ENCODE measurements at places on chromosomes 12 and 14.

- DNase-seq, result no peak
Observed at GRCh38 chr14:68730811-68731425, 61.9 kb downstream of the ZFP36L1 start.

GRCh38 chr14:100375266-100375962, 52.3 kb downstream of the SLC25A47 start:
- DNase-seq, result peak; percentile 71

GRCh38 chr14:37275963-37276362, 78.2 kb downstream of the MIPOL1 start:
- no peak for DNase-seq

DNA sequence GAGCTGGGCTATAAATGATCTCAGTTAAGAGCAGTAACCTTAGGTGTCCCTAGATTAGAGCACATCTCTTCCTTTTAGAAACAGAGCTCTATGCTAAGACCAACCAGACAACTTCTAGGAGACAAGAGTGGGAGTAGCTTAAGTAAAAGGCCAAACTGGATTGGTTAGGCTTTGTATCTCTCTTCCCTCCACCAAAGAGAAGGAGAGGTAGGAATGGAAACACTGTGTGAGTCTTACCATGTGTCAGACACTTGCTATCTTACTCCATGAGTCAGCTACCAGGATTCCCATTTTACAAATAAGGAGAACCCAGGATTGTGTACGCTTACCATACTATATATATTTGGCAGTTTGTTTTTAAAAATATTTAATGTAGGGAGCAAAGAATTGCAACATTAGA, 122.9 kb downstream of the PAX9 start:
- DNase-seq, result no peak

DNA sequence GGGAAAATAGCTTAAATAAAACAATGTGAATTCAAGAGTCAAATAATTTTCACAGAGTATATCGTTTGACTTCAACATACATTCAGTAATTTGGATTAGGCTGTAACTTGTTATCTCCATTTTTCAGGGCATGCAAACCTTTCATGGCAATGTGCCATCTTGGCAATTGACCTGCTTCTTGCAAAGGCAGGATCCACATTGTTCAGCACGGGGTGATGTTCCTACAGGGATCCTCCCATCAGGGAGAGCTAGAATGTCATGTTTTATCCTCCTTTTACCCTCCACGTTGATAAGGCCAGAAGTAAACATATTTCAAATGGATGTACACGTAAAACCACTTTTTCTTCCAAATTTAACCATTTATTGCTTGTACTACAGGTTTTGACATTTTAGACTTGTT, 314.4 kb downstream of the GALC start:
- DNase-seq, result no peak

DNA sequence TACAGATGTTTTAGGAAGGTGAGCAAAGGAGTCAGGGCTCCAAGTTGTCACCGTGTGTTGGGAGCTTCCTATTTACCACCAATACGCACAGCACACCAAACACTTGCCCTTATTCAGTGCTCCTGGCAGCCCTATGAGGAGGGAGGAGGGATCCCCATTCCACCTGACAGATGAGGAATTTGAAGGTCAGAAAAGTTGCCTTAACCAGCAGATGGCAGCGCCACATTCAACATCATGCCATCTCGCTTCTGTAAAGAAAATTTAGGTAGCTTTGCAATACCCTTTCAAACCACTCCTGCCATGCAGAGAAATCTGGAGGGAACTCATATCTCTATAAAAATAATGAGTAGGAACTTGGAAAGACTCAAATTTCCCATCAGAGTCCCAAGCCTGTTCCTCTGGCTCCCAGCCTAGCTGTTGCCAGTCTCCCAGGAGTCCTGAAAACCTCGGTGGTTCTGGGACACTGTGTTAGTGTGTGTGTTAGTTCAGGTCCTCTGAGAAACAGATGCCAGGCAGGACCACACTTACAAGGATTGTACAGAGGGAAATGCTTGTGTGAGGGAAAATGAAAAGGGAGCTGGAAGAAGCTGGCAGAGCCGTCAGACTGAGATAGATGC, 410.5 kb downstream of the MED13L start:
- no peak for DNase-seq

DNA sequence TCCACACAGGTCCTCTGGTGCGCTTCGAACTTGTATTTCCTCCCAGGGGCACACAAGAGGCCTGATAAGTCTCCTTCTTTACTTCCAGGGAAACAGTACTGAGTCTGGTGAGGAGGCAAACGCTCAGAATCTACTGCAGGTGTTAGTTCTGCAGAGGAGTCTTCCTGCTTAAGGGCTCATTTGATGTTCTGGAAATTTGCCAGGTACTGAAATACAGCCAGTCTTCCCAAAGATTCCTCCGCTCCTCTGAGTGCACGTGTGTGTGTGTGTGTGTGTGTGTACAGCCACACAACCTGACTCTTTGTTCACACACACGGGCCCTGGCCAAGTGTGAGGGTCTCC, 92.0 kb downstream of the FBXL14 start:
- no peak for DNase-seq

DNA sequence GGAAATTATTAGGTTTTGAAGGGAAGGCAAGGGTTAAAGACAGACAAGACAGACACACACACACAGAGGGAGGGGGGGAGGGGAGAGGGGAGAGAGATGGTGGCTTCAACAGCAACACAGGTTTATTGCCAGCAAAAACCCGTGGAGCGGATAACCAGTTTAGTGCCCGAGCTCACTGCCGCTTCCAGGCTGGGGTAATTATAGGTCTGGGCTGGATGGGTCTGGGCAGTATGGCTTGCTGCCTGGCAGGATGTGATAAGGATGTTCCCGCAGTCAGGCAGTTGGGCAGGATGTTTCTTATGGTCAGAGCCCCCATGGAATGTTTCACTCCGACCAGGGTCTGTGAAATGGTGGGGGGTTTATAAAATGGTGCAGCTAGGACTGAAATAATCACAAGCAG, 4.4 kb upstream of the TDRD9 start:
- DNase-seq, result no peak

DNA sequence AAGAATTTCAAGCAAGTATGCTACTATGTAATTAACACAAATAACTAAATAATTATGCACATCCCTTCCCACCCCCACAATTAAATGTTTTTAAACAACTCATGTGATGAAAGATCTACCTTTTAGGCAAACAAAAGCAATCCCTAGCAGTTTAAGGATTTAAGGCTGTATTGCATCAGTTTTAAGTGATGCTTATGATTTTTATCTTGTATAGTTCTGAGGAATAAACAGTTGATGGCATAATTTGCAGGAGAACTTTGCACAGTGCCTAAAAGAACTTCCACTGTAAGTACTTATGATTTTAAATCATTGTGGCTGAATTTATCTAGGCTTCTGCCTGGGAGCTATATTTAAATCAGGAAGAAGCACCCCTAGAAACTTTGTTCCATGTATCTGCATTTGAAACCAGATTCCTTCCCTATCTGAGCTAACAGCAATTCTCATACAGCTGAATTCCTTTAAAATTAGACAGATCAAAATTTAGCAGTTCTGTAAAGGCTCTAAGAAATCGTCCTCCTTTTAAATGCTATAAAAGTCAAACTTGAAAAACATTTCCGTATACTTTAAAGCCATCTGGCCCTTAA, 388.6 kb downstream of the BCAT1 start:
- no peak for DNase-seq

DNA sequence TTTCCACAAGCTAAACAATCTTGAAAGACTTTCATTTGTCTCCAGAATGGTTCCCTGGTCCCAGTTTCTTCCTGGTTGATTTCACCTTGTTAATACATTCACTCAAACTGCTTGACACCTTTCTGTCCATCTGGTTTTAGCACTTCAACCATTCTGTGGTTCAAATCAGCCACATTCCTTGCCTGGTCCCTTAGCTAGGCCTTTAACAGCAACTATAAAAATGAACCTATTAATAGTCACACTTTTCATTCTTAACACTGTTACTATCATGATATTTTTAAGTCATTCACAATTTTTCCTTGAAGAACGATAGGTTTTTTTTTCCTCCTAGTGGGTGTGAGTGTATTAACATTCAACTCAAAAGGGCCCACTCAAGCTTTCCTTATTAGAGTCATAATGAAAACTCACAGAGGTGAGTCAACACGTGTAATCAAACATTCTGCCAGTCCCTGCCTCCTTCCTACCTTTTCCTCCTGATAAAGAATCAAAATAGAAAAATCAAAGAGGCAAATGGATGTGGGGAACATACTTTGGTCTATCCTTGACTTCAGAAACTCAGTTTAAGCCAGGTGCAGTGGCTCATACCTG, 34.4 kb upstream of the CCNT1 start:
- DNase-seq, result no peak

GRCh38 chr12:121232163-121232562, 22.2 kb downstream of the P2RX4 start:
- no peak for DNase-seq

DNA sequence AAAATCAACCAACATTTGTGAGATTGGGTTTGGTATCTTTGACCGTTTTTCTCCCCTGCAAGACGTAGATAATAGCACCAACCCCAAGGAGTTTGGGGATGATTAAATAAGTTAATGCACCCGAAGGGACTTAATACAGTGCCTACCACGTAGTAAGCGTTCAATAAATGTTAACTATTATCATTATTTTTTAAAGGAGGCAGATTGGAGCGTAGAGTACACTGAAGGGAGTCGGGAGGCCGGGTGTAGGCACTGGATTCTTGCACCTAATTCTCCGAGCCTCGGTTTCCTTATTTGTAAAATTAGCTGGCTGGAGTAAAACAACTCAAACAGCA, 367 bp upstream of the FRS2 start:
- no peak for DNase-seq

GRCh38 chr12:25322351-25322750, 71.6 kb upstream of the KRAS start:
- no peak for DNase-seq

DNA sequence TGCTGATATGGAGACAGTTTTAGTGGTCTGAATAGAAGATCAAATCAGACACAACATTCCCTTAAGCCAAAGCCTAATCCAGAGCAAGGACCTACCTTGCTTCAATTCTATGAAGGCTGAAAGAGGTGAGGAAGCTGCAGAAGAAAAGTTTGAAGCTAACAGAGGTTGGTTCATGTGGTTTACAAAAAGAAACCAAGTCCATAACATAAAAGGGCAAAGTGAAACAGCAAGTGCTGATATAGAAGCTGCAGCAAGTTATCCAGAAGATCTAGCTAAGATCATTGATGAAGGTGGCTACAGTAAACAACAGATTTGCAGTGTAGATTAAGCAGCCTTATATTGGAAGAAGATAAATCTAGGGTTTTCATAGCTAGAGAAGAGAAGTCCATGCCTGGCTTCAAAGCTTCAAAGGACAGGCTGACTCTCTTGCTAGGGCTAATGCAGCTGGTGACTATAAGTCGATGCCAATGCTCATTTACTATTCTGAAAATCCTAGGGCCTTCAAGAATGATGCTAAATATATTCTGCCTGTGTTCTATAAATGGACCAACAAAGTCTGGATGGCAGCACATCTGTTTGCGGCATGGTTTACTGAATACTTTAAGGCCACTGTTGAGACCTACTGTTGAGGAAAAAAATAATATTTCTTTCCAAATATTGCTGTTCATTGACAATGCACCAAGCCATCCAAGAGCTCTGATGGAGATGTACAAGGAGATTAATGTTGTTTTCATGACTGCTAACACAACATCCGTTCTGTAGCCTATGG, 361.0 kb downstream of the DPF3 start:
- no peak for DNase-seq

- DNase-seq, result no peak
Observed at GRCh38 chr12:124293286-124294003, 1.4 kb upstream of the RFLNA start.

GRCh38 chr12:29889737-29890136, 106.0 kb upstream of the TMTC1 start:
- DNase-seq, result no peak

GRCh38 chr14:104892531-104893434, 27.7 kb downstream of the CEP170B start:
- DNase-seq, result no peak

GRCh38 chr12:4273652-4274395, at the start of gene CCND2:
CCND2 (plus strand) TSS chr12:4273762; CDS start chr12:4274041, 279 bp downstream.
- DNase-seq, result peak; percentile 28

- DNase-seq, result no peak
Observed at GRCh38 chr12:52279422-52280318, 5.2 kb downstream of the KRT86 start.

DNA sequence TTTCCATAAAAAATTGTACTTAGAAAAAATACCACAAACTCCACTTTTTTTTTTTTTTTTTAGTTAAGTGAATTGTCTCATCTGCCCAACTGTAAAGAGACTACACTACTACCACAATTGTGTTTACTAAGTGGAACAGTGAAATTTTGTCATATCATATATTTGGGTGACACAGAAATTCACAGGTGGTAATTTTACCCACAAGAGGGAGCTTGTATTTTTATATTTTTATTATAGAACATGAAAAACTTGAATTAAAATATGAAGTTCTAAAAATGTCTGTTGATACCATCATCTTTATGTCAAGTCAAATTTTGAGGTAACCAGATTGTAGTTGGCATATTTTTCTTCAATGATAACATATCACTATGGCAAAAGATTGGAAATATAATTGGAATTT, 329.4 kb upstream of the SOX5 start:
- no peak for DNase-seq

GRCh38 chr14:68253878-68254528, 434.4 kb downstream of the RAD51B start:
- DNase-seq, result no peak

DNA sequence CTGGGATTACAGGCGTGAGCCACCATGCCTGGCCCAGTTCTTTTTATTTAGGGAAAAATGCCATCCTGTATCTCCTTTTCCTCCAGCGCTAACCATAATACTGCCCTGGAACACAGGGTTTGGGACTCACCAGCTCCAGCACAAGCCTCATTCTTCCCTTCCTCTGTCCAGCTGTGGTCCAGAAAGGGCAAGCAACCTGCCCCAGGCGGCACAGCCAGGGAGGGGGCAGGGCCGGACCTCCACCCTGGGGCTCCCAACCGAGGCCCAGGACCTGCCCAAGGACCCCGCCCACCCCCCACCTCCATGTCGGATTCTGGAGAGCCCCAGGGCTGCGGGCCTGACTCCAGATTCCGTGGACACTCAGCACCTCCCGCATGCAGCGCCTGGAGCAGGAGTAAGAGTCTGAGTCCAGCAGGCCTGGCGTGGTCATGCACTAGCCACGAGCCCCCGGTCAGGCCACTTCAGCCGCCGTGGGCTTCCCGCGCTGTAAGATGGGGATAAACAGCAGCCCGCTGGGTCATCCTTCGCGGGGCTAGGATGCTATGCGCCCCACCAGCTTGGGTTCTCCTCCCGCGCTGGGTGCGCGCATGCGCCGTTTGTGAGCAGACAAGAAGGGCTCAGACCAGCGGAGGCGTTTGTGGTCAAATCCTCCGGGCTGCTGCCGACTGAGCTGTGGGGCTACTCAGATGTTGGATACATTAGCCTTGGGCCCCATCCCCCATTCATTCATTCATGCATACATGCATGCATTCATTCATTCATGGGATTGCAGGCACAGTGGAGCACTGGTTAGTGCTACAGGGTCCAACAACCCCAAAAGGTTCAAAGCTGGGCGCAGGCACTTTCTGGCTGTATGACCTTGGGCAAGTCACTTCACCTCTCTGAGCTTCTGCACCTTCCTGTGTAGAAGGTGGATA, 16.3 kb downstream of the TMEM119 start:
- no peak for DNase-seq

- peak; percentile 9 for DNase-seq
Observed at GRCh38 chr12:7460375-7461259, 16.7 kb upstream of the CD163L1 start.

- no peak for DNase-seq
Observed at GRCh38 chr14:66359500-66359899, 126.7 kb upstream of the CCDC196 start.
